Activated naive CD8-positive, alpha-beta T cell treated with anti-CD3 and anti-CD28 coated beads, Interleukin-2, amount 10 ng/mL, durations not matched to agents 7 days and 5 days (primary cell): ENCODE measurements at places on chromosomes 2 and 18. TPM values are rescaled to one million over a fixed set of nuclear protein-coding genes. Genes with fewer than 3 reads are reported as not detected.
A peak's percentile ranks its signal among the peaks of the same experiment; 100 is the strongest.

GRCh38 chr2:156600196-156600595, 164.0 kb downstream of the GPD2 start:
- no peak overlapping the region for H3K27ac ChIP-seq
- peaks cover 13% of the 10 kb centered on the region for H3K27me3 ChIP-seq

DNA sequence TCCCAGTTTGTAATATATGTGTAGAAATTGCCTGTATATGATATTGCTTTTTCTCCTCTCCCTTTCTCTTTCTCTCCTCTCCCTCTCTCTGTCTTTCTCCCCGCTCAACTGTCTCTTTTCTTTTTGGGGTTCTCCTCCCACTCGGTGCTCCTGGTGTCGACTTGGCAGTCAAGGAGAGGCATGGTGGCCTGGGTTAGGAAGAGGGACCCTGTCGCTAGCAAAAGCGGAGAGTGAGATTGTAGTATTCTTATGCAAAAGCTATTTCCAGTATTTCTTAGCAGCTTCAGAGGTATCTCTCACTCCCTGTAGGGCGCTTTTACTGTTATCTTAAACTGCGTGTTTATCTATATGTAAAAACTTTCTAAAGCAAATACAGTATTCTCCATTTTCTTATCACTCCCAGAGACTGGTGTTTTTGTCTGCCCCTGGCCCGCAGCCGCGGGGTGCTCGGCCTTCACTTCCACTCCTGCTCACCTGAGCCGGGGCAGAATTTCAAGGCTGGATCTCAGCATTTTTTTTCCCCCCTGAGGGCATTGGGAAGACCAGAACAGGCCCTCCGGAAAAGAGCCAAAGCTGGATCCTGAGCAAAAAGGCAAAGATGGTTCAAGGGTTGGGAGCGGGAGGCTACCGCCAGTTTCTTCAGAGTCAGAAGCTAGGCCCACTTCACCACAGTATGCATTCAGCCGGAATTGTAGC, 4.3 kb downstream of the SIX3 start:
- no peak overlapping the region for H3K4me3 ChIP-seq
- H3K36me3 ChIP-seq, result no peaks in the 10 kb centered on the region
- no peak for DNase-seq
- H3K4me1 ChIP-seq, result peaks cover 22% of the 10 kb centered on the region

GRCh38 chr2:120982598-120982997, 246.9 kb downstream of the GLI2 start:
- no peaks in the 10 kb centered on the region for H3K4me1 ChIP-seq
- no peak overlapping the region for H3K27ac ChIP-seq
- no peak overlapping the region for H3K4me3 ChIP-seq
- no peak for DNase-seq

Gene ALLC
- total RNA-seq, result not detected

Gene ATG16L1
- 67.6 TPM for total RNA-seq

DNA sequence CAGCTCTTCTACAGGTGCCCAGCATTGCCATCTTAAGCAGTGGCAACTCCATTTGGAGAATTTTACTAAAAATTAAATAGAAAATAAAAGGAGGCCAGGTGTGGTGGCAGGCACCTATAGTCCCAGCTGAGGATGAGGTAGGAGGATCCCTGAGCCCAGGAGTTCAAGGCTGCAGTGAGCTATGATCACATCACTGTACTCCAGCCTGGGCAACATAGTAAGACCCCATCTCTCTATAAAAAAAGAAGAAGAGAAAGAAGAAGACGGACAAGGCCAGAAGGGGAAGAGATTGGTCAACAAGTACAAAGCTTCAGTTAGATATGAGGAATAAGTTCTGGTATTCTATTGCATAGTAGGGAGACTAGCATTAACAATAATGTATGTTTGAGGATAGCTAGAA, 21.7 kb upstream of the HNRNPA3 start:
- no peak overlapping the region for H3K27ac ChIP-seq
- peaks cover 5% of the 10 kb centered on the region for H3K4me1 ChIP-seq
- DNase-seq, result no peak
- no peak overlapping the region for H3K4me3 ChIP-seq
- no peaks in the 10 kb centered on the region for H3K27me3 ChIP-seq

DNA sequence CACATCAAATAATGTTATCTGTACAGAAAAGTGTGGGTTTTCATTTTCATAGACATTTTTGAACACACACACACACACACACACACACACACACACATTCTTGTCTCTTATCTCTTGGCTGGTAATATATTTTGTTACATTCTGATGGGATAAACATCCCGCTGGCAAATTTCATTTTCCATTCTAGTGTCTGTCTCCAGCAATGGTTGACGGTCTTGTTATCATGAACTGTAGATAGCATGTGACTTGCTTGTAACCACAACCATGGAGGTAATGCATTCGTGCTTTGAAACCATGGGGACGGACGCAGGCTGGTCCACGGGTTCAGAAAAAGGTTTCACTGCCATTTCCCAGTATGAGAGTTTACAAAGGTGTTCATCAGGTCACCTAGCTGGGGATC, 156.4 kb downstream of the PPP1R1C start:
- no peaks in the 10 kb centered on the region for H3K4me1 ChIP-seq
- H3K4me3 ChIP-seq, result no peak overlapping the region
- no peak for DNase-seq
- H3K27me3 ChIP-seq, result no peaks in the 10 kb centered on the region

Gene TRIM43
- not detected for total RNA-seq

DNA sequence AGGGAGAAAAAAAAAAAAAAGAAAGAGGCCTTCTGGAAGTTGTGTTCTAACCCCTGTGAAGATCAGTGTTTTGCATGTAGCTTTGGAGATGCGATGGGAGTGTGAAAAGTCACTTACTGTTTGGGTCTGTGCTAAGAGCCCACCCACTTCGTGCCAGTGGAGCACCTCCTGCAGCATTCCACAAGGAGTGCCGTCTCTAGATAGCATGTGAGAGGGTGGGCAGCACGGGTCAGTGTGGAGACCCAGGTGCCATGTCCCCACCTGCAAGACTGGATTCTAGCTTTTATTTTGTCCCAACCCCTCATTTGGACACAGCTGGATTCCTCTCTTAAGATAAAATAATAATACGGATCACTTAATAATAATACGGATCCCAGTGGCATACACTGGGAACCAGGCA, 12.5 kb upstream of the TMEM185B start:
- DNase-seq, result no peak
- H3K4me1 ChIP-seq, result peaks cover 22% of the 10 kb centered on the region
- peak overlapping the region; percentile 45 for H3K27ac ChIP-seq
- no peak overlapping the region for H3K4me3 ChIP-seq
- H3K27me3 ChIP-seq, result no peaks in the 10 kb centered on the region

DNA sequence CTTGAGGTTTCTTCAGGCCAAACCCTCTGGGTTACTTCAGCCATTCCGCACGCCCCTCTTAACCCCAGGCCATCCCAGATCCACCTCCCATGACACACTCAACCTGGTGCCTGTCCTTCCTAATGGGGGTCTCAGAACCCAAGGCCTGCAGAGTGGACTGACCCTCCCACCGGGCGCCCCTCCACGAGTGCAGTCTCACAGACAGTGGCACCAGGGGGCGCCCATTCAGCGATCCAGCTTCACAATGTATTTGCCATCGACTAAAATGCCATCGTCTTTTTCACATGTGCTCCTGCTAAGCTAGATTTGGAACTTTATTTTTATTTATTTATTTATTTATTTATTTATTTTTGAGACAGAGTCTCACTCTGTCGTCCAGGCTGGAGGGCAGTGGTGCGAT, 38.5 kb downstream of the INPP5D start:
- H3K4me3 ChIP-seq, result no peak overlapping the region
- H3K4me1 ChIP-seq, result peaks cover 52% of the 10 kb centered on the region
- DNase-seq, result no peak
- H3K27ac ChIP-seq, result no peak overlapping the region
- H3K27me3 ChIP-seq, result no peaks in the 10 kb centered on the region
- H3K36me3 ChIP-seq, result peaks cover 50% of the 10 kb centered on the region

- DNase-seq, result no peak
- H3K27me3 ChIP-seq, result no peaks in the 10 kb centered on the region
- peaks cover 6% of the 10 kb centered on the region for H3K4me1 ChIP-seq
- no peak overlapping the region for H3K4me3 ChIP-seq
- no peaks in the 10 kb centered on the region for H3K36me3 ChIP-seq
Observed at GRCh38 chr2:28986429-28986828, 5.3 kb downstream of the TOGARAM2 start.

- DNase-seq, result no peak
- no peaks in the 10 kb centered on the region for H3K36me3 ChIP-seq
- no peaks in the 10 kb centered on the region for H3K27me3 ChIP-seq
- H3K4me3 ChIP-seq, result peak overlapping the region; percentile 78
Observed at GRCh38 chr2:42132191-42132965, 36.8 kb upstream of the EML4 start.

- no peak overlapping the region for H3K4me3 ChIP-seq
- no peak for DNase-seq
- no peaks in the 10 kb centered on the region for H3K27me3 ChIP-seq
- H3K27ac ChIP-seq, result no peak overlapping the region
- H3K36me3 ChIP-seq, result no peaks in the 10 kb centered on the region
- H3K4me1 ChIP-seq, result no peaks in the 10 kb centered on the region
Observed at GRCh38 chr18:43735570-43735969, 458.3 kb upstream of the SYT4 start.

Gene ZAP70
- total RNA-seq, result 350 TPM

GRCh38 chr2:17059458-17059857, 393.8 kb upstream of the CYRIA start:
- H3K27me3 ChIP-seq, result no peaks in the 10 kb centered on the region
- no peaks in the 10 kb centered on the region for H3K4me1 ChIP-seq
- no peak for DNase-seq
- H3K36me3 ChIP-seq, result no peaks in the 10 kb centered on the region
- no peak overlapping the region for H3K4me3 ChIP-seq

- no peaks in the 10 kb centered on the region for H3K27me3 ChIP-seq
- no peak overlapping the region for H3K27ac ChIP-seq
- DNase-seq, result no peak
- H3K4me3 ChIP-seq, result no peak overlapping the region
- no peaks in the 10 kb centered on the region for H3K4me1 ChIP-seq
Observed at GRCh38 chr2:1192121-1192520, 221.1 kb upstream of the TPO start.

Gene FEV
- not detected for total RNA-seq
